Activated T-helper 1 cell treated with anti-CD3 and anti-CD28 coated beads, Interleukin-12 subunit alpha, Interleukin-12 subunit beta, Interleukin-2, Interleukin-4 antibody, amounts not matched to agents 30 ng/mL and 10 ng/mL and 1 ng/mL, durations not matched to agents 14 hours and 24 hours and 36 hours (primary cell): ENCODE measurements at places on chromosomes 7 and 10. TPM values are rescaled to one million over a fixed set of nuclear protein-coding genes. Genes with fewer than 3 reads are reported as not detected.
A peak's percentile ranks its signal among the peaks of the same experiment; 100 is the strongest.

GRCh38 chr10:50554995-50555568 lies 68.7 kb downstream of the SGMS1 start:
- H3K36me3 ChIP-seq, result no peaks in the 10 kb centered on the region
- DNase-seq, result no peak
- H3K4me3 ChIP-seq, result no peak overlapping the region
- H3K27ac ChIP-seq, result no peak overlapping the region
- H3K4me1 ChIP-seq, result peaks cover 7% of the 10 kb centered on the region

DNA sequence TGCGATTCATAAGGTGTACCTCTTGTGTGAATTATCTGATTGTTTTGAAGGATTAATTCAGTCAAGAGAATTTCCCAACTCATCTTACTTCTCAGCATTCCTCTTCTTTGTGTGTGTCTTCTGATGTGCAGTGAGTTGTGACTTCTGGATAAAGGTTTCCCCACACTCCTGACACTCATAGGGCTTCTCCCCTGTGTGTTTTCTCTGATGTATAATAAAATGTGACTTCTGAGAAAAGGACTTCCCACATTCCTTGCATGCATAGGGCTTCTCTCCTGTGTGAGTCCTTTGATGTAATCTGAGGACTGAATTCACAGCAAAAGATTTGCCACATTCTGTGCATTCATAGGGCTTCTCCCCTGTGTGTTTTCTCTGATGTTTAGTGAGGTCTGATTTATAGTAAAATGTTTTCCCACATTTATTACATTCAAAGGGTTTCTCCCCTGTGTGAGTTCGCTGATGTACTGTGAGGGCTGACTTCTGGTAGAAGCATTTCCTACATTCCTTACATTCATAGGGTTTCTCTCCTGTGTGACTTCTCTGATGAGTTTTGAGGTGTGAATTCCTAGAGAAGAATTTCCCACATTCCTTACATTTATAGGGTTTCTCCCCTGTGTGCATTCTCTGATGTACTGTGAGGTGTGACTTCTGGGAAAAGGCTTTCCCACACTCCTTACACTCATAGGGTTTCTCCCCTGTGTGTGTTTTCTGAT lies 24.2 kb downstream of the ZNF25 start:
- no peak overlapping the region for H3K27ac ChIP-seq
- no peak for DNase-seq
- H3K4me3 ChIP-seq, result no peak overlapping the region
- H3K4me1 ChIP-seq, result no peaks in the 10 kb centered on the region
- no peaks in the 10 kb centered on the region for H3K27me3 ChIP-seq
- H3K36me3 ChIP-seq, result peaks cover 60% of the 10 kb centered on the region

- H3K4me3 ChIP-seq, result peak overlapping the region; percentile 37
- no peak for DNase-seq
- H3K36me3 ChIP-seq, result peaks cover 53% of the 10 kb centered on the region
- H3K4me1 ChIP-seq, result peaks cover 78% of the 10 kb centered on the region
- peak overlapping the region; percentile 81 for H3K27ac ChIP-seq
Observed at GRCh38 chr10:69345890-69346474, 67.7 kb downstream of the HK1 start.

DNA sequence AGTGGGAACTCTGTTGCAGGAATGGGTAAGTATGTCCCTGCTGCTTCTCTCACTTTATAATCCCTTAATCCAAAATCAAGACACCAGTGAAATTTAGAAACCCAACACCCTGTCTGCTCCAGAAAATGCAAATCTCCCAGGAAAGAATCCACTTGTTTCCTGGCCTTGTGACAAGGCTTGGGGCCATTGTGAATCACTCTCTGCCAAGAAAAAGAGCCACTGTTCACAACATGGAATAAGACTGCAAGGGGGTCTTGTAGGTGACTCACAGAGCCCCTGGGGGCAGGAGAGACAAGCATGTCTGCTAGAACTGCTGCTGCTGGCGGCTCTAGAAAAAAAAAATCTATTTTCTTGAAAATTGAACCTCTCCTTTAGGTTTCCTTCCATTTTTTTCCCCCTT lies 191.2 kb downstream of the SORCS1 start:
- DNase-seq, result no peak
- no peaks in the 10 kb centered on the region for H3K27me3 ChIP-seq
- no peak overlapping the region for H3K4me3 ChIP-seq
- H3K36me3 ChIP-seq, result no peaks in the 10 kb centered on the region
- H3K4me1 ChIP-seq, result no peaks in the 10 kb centered on the region
- H3K27ac ChIP-seq, result no peak overlapping the region

- peaks cover 18% of the 10 kb centered on the region for H3K36me3 ChIP-seq
- peak overlapping the region; percentile 31 for H3K27ac ChIP-seq
- H3K4me3 ChIP-seq, result no peak overlapping the region
- H3K4me1 ChIP-seq, result peaks cover 61% of the 10 kb centered on the region
Observed at GRCh38 chr10:45428611-45429510, 54.8 kb downstream of the ALOX5 start.

DNA sequence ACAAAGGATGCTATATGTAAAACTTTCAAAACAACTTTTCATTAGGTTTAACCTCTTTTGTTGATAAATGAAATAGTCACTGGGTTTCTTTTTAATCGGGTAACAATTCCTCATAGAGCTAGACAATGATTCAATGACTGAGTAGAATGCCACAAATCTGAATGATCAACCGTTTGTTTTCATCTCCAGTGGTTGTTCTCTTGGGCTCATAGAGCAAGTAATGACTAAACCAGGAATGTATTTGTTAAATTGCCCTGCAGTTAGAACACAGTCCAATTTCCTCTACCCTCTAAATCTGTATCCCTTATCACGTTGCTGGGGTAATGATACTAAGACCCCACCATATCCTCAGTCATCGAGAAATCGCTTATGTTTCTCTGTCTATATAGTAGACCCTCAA lies 40.0 kb downstream of the CNNM1 start:
- DNase-seq, result no peak
- H3K36me3 ChIP-seq, result no peaks in the 10 kb centered on the region
- H3K4me1 ChIP-seq, result peaks cover 9% of the 10 kb centered on the region
- H3K27ac ChIP-seq, result no peak overlapping the region
- peaks cover 53% of the 10 kb centered on the region for H3K27me3 ChIP-seq

- no peaks in the 10 kb centered on the region for H3K36me3 ChIP-seq
- no peak overlapping the region for H3K4me3 ChIP-seq
- no peak for DNase-seq
- H3K27me3 ChIP-seq, result peaks cover 12% of the 10 kb centered on the region
Observed at GRCh38 chr10:77643795-77644468, 6.3 kb upstream of the KCNMA1 start.

- H3K4me3 ChIP-seq, result no peak overlapping the region
- H3K36me3 ChIP-seq, result no peaks in the 10 kb centered on the region
- no peaks in the 10 kb centered on the region for H3K4me1 ChIP-seq
- peaks cover 2% of the 10 kb centered on the region for H3K27me3 ChIP-seq
- no peak for DNase-seq
- no peak overlapping the region for H3K27ac ChIP-seq
Observed at GRCh38 chr10:15266117-15266516, 97.6 kb upstream of the NMT2 start.

- no peak for DNase-seq
- peaks cover 6% of the 10 kb centered on the region for H3K27me3 ChIP-seq
- no peak overlapping the region for H3K4me3 ChIP-seq
- H3K36me3 ChIP-seq, result no peaks in the 10 kb centered on the region
- no peak overlapping the region for H3K27ac ChIP-seq
Observed at GRCh38 chr7:66348531-66348930, 143.4 kb downstream of the TPST1 start.

DNA sequence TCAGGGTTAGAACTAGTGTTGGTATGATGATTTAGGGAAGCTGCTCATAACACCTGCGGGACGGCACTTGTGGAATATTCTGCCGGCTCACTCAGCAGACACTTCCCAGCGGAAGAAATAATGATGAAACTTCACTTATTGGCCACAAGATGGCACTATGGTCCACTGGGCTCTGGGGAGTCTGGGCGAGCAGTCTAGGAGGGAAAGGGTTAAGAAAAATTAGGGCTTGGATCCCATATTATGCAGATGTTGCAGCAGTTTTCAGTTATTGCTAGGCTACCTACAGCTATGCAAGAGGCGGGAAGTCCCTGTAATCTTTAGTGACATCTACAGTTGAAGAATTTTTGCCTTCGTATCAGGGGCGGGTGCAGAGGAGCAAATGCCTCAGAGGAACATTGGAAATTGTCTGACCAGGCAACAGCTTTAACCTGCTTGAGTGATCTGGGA lies 238.7 kb upstream of the PRSS58 start:
- peak overlapping the region; percentile 32 for H3K4me3 ChIP-seq
- peaks cover 31% of the 10 kb centered on the region for H3K4me1 ChIP-seq
- no peak for DNase-seq
- peaks cover 7% of the 10 kb centered on the region for H3K27me3 ChIP-seq
- H3K27ac ChIP-seq, result no peak overlapping the region

GRCh38 chr10:100183481-100183880 lies 2.3 kb downstream of the ERLIN1 start:
- H3K27ac ChIP-seq, result no peak overlapping the region
- no peak for DNase-seq
- H3K4me3 ChIP-seq, result no peak overlapping the region

GRCh38 chr10:125415006-125415633 lies 254.8 kb upstream of the CTBP2 start:
- peaks cover 2% of the 10 kb centered on the region for H3K27me3 ChIP-seq
- H3K4me1 ChIP-seq, result no peaks in the 10 kb centered on the region
- no peak overlapping the region for H3K27ac ChIP-seq

DNA sequence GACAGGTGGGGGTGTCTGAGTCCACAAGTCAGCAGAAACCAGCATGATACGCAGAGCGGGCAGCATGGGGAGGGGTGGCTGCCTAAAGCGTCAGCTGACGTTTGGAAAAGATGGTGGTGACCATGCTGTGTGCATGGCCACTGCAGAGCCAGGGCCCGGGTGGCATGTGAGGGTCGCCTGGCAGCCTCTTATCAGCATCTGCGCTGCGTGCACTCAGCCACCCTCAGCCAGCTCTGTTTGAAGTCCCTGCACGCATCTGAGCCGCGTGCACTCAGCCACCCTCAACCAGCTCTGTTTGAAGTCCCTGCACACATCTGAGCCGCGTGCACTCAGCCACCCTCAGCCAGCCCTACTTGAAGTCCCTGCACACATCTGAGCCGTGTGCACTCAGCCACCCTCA lies 61.5 kb downstream of the WDR37 start:
- no peak overlapping the region for H3K4me3 ChIP-seq
- H3K36me3 ChIP-seq, result peaks cover 55% of the 10 kb centered on the region
- no peak for DNase-seq
- no peaks in the 10 kb centered on the region for H3K27me3 ChIP-seq
- peak overlapping the region; percentile 70 for H3K27ac ChIP-seq

DNA sequence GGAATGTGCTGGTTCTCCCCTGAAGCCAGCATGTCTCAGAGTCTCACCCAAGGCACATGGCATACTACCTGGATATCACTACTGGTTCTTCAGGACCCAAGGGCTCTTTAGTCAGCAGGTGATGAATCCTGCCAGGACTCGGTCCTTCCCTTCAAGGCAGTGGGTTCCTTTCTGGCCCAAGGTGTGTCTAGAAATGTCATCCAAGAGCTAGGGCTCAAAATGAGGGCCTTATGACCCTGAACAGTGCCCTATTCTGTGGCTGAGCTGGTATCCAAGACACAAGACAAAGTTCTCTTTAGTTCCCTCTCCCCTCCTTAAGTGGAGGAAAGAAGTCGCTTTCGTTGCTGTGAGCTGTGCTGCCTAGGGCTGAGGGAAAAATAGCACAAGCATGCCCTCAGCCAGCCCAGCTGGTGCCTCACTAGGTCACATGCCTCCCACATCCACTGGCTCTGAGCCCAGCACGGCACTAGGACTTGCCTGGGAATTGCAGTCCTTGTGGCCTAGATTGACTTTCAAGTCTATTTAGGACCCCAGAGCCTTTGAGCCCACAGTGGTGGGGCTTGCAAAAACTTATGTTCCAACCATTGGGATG lies 106.0 kb downstream of the BMS1 start:
- H3K4me3 ChIP-seq, result no peak overlapping the region
- no peak overlapping the region for H3K27ac ChIP-seq

DNA sequence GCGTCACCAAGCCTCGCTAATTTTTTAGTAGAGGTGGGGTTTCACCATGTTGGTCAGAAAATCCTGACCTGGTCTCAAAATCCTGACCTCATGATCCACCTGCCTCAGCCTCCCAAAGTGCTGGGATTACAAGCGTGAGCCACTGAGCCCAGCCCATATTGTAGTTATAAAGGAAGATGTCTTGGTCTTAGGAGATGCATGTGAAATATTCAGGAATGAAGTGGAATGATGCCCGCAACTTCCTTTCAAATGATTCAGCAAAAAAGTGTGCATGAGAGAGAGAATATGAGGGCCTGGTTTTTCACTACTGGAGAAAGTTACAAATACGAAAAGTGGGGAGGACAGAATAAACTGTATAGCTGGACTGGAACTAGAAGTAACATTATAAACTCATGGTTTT lies 15.9 kb downstream of the TMEM209 start:
- no peaks in the 10 kb centered on the region for H3K4me1 ChIP-seq
- no peaks in the 10 kb centered on the region for H3K27me3 ChIP-seq
- peaks cover 33% of the 10 kb centered on the region for H3K36me3 ChIP-seq
- H3K27ac ChIP-seq, result no peak overlapping the region
- DNase-seq, result no peak
- no peak overlapping the region for H3K4me3 ChIP-seq

GRCh38 chr7:82789883-82790609 lies 346.5 kb upstream of the CACNA2D1 start:
- no peaks in the 10 kb centered on the region for H3K27me3 ChIP-seq
- DNase-seq, result no peak
- H3K36me3 ChIP-seq, result no peaks in the 10 kb centered on the region
- H3K4me3 ChIP-seq, result no peak overlapping the region

- no peaks in the 10 kb centered on the region for H3K4me1 ChIP-seq
- H3K36me3 ChIP-seq, result no peaks in the 10 kb centered on the region
- no peaks in the 10 kb centered on the region for H3K27me3 ChIP-seq
- no peak overlapping the region for H3K4me3 ChIP-seq
- no peak overlapping the region for H3K27ac ChIP-seq
- DNase-seq, result no peak
Observed at GRCh38 chr7:157558875-157559595, 222.2 kb downstream of the DNAJB6 start.

IQUB gene
- total RNA-seq, result 0.44 TPM in 1 of 2 replicates, not detected in the other

SLC26A3 gene
- not detected in 2 replicates for total RNA-seq

ADAMTS14 gene
- 0.21 and 0.37 TPM in 2 replicates for total RNA-seq

NPTX2 gene
- 0.08 and 0.10 TPM in 2 replicates for total RNA-seq

UNCX gene
- not detected in 2 replicates for total RNA-seq

UPK3B gene
- 1.1 and 1.2 TPM in 2 replicates for total RNA-seq

TDRD1 gene
- 0.10 and 0.13 TPM in 2 replicates for total RNA-seq

OPN4 gene
- not detected in 2 replicates for total RNA-seq

PTF1A gene
- total RNA-seq, result not detected in 2 replicates

PROSER2 gene
- 0.29 and 0.39 TPM in 2 replicates for total RNA-seq

CEP41 gene
- total RNA-seq, result 17.1 and 17.8 TPM in 2 replicates
